ENCODE measurements at places on chromosomes 4 and X.
A peak's percentile ranks its signal among the peaks of the same experiment; 100 is the strongest.

DNA sequence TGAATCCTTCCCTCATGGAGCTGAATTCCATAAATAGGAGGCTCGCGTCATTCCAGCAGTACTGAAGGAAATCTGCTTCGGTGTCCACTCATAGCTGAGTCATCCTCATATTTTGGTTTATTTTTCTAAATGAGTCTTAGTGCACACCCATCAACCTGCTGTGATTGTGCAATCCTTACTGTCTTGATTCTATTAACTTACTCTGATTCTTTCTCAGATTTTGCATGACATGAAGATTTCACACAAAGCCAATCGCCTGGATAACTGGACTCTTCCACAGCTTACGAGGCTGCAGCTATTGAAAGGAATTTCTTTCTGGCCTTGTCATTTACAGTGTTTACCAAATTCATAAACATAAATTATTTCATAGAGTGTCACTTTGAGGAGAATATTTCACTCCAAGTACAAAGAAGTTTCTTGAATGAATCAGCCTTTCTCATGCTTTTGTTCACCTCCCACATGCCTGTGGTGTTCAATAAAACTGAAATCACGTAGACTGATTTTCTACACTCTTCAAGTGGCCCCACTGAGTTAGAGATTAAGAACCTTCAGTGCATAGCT lies 207.6 kb upstream of the SLITRK2 start:
- DNase-seq: no peak

GRCh38 chr4:156111686-156112085 lies 158.0 kb upstream of the CTSO start:
- DNase-seq: no peak

DNA sequence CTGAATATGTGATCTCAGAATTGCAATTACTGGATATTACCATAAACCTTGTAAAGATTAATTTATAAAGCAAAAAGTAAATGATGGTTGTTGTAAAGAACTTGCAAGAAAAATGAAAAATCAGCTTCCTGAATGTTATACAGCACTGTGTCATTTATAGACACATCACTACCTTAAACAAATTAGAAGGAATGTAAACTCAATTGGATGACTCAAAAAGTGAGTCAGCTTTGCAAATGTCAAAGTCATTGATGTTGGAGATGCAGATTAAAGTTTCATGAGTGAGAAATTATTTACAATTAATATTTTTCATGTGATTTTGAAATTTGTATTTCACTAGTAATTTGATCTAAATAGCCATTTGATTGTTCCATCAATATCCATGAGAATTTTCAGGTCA lies 193.2 kb downstream of the RAPGEF2 start:
- no peak for DNase-seq

DNA sequence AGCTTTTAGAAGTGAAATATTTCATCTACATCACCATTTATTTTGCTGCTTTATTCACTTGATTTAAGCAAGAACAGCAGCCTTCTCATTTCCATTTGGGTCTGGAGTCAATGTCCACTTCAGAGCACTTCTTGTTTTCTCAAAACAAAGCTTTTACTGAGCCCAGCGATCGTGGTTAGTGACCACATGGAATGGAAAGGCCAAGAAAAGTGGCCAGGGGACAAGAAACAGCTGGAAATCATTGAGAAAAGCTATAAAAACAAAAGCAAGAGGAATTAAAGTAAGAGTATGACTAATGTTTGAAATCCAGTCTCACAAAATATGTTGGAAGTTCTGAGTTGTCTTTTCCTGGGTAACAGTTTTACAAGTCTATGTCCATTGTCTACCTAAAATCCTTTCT lies 328.4 kb upstream of the INTU start:
- DNase-seq: no peak

- DNase-seq: no peak
Measured at GRCh38 chr4:101237773-101238172, 109.6 kb downstream of the PPP3CA start.

DNA sequence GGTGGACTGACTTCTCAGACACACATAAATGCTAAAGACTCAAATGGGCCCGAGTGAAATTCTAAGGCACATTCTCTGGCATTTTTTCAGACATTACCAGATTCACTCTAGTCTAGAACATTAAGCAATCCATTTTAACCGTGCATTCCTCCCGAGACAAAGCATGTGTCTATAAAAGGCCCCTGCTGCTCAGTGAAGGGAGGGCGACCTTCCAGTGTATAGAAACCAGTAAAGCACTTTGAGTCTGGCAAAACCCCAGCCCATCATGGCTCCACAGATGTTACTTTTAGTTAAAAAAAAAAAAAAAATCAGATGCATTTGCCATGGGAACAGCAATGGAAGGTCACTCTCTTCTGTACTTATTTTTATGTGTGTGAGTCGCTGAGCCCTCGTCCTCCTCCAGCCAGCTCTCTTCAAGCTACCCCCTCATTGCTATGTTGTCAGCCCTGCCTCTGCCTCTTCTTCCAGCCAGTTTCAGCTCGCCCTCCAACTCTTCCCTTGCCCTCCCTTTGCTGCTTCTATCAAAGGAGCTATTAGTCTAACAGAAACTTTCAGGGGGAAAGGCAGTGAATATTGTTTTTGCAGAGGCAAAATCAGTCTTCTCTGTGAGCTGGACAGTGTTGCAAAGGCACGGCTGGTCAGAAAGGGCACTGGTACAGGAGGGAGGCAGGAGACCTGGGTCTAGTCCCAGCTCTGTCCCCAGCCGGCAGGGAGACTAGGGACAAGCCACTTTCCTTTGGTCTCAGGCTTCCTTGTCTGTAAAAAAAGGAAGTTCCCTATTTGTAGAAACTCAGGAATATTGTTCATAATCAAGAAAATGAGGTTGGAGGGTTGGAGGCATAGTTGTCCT lies 644.2 kb downstream of the ZNF674 start:
- DNase-seq: no peak

- no peak for DNase-seq
Measured at GRCh38 chr4:151517896-151518295, 108.9 kb downstream of the FHIP1A start.

- no peak for DNase-seq
Measured at GRCh38 chr4:122930862-122931261, 8.5 kb upstream of the NUDT6 start.

DNA sequence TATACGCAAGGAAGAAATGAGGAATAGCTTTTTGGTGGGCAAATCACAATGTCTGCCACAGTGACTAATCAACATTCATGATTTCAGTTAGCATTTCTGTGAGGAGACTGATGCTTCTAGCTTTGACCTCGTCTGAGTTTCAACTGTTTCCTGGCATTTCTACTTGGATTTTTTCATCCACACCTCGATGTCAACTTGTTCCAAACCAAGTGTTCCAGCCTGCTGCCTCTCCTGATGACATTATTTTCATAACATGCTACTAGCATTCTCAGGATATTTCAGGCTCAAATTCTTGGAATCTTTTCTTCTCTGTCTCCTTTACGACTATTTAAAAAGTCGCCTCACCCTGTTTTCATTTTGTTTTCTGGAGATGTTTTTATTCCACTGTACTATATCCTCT lies 90.3 kb upstream of the TEX13D start:
- DNase-seq: no peak

- no peak for DNase-seq
Measured at GRCh38 chr4:81786063-81786763, 314.5 kb upstream of the RASGEF1B start.

DNA sequence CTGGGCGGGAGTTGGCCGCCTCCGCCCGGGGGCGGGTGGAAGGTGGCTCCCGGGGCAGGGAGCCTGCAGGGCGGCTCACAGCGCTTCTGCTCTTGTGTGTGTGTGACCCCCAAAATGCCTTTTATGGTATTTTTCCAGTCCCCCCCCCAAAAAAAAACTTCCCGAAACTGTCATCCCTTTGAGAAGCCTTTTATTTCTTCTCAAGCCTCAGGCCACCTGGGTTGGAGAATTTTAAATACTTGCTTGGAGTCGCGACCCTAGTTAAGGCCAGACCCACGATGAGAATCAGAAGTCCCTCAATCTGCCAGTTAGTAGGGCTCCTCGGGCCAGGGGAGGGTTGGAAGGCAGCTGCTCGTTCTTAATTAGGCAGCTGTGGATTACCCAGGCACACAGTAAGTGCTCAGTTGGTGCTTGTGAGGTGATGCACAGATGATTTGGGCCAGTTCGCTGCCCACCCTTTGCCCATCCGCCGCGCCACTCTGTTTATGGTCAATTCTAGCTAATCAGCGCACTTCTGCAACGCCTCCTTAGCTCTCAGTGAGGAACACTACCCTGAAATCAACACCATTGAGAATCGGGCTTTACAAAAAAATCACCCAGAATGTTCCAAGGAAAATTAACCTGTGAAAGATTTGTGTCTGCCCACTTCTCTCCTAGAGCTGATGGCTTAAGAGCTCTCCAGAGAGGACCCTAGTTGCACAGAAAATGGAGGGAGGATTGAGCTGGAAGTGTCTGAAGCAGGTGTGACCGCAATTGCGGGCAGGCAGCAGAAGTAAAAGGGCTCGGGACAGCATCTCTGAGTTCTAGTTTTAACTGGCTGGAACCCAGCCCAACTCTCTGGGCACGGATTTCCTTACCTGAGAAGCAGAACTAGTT lies 648 bp upstream of the SCD5 start:
- no peak for DNase-seq

GRCh38 chr4:108794136-108794535 lies 31.3 kb upstream of the ETNPPL start:
- DNase-seq: no peak

DNA sequence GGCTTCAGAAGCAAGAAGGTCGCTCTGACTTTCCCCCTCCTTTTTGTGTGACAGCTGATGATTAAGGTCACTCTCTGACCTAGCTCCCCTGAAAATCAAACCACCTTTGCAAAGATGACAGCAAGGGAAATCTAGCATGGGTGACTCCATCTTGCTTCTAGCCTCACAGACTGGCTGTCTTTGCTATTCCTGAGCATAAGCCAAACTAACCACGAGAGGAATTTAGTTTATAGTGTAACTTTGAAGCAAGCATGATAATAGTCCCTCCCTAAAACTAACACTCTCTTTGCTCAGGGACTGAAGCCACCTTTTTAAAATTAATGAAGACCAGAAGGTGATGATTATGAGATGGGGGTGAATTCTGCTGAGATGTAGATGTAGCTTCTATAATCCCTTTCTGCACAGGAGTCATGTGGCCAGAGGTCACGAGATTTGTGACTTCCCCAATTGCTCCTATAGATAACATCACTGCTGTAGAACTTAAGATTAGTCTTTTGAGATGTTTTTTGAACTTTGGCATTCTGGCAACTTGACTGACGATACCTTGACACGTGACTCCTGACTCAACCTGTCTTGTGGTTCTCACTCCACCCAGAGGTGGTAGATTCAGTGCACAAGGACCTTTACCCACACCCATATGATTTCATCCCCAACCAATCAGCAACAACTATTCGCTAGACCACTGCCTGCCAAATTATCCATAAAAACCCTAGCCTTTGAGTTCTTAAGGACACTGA lies 14.9 kb upstream of the PDE5A start:
- no peak for DNase-seq

GRCh38 chrX:48939524-48940228 lies 17.7 kb downstream of the OTUD5 start:
- DNase-seq: no peak

GRCh38 chr4:80529026-80529425 lies 193.5 kb downstream of the CFAP299 start:
- no peak for DNase-seq

DNA sequence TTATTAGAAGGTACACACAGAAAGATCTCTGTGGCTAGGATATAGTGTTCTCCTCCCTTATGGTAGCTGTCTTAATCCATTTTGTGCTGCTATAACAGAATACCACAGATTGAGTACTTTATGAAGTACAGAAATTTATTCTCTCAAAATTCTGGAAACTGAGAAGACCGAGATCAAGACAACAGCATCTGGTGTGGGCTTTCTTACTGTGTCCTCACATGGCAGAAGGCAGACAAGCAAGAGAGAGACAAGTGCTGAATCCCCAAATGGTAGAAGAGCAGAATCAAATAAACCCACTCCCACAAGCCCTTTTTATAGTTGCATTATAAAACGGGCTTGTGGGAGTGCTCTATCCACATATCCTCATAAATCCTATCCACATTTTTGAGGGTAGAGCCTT lies 373.1 kb downstream of the GABRG1 start:
- no peak for DNase-seq

GRCh38 chrX:14039344-14039743 lies 9.7 kb upstream of the GEMIN8 start:
- DNase-seq: peak; percentile 64

- DNase-seq: no peak
Measured at GRCh38 chrX:72026341-72027023, 105.2 kb downstream of the RTL5 start.

GRCh38 chrX:97109730-97110129 lies 226.0 kb downstream of the RPA4 start:
- no peak for DNase-seq

DNA sequence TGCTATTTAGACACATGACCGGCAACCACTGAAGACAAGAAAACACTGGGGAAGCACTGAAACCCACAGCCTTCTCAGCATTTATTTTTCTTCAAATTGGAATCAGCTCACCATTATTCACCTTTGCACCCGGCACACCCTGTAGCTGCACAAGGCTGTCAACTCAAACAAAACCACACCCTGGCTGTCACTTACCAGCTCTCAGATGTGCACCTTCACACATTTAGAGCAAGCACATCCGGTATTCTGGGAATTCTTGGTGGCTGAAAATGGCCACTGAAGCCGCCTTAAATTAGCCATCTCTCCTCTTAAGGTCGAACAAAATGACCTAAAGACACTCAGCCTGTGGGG lies 5.9 kb downstream of the ZFYVE28 start:
- peak; percentile 63 for DNase-seq

- peak; percentile 84 for DNase-seq
Measured at GRCh38 chrX:15335135-15336022, at the start of gene PIGA. TSS of gene PIGA (minus strand) at chrX:15335523. CDS start at chrX:15331930, 3,593 bp downstream.

- DNase-seq: peak; percentile 48
Measured at GRCh38 chr4:242121-242848, 63.0 kb downstream of the ZNF732 start.

- no peak for DNase-seq
Measured at GRCh38 chr4:109444182-109444844, 10.7 kb downstream of the SEC24B start.
